ENCODE measurements at places on chromosomes 1 and 21.

DNA sequence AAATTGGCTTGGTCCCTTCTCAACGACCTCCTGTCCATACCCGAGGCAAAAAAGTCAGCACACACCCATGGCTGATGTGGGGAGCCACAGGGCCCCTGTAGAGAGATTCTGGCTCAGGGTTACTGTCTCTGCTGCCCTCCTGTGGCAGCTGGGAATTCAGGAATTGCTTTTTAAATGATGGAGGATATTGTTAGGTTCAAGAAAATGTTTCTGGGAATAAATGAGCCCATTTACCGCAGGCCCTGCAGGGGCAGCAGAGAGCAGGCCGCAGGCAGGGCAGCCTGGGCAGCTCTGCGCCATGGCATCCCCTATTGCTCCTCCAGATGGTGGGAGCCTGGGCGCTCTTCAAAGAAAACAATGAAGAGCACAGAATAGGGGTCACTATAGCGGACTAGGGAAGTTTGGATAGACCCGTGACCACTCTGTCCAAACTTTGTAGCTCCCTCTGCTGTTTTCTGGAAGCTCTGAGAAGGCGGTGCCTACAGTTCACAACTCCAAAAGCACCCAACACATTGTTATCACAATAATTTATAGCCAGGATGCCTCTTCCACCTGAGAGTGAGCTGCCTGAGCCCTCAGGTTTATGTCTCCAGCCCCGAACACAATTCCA lies 201.1 kb downstream of the BACH1 start:
- no peak for DNase-seq

DNA sequence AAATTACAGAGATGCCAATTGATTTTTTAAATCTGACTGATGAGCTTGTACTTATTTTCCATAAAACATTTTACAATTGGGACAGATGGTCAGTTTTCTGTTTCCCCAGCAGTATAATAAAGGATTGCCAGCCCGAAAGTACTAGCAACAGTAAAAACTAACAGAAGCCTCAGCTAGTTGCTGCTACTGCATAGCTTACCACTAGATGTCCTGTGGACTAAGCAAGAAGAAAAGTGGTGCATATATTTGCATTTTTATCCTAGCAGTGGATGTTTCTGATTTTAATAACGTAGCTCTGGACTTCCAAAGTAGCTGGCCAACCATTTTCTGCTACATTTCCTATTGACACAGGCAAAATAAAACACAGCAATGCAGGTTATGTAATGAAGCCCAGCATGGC lies 241.5 kb downstream of the BARHL2 start:
- no peak for DNase-seq

- no peak for DNase-seq
Observed at GRCh38 chr1:184827600-184828368, 73.1 kb upstream of the EDEM3 start.

DNA sequence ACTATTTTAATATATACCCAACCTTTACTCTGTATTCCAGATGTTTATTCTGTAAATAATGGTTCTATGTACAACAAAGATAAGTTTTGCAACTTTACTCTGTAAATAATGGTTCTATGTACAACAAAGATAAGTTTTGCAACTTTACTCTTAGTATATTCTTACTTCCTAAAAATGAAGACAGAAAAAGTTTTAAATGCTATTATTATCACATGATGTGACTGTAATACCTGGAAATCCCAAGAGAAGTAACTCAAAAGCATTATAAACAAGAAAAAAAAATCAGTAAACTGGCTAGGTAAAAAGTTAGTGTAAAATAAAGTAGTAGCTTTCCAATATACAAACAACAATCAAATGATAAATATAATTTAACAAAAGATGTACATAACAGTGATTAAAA lies 18.5 kb upstream of the EXO1 start:
- no peak for DNase-seq

DNA sequence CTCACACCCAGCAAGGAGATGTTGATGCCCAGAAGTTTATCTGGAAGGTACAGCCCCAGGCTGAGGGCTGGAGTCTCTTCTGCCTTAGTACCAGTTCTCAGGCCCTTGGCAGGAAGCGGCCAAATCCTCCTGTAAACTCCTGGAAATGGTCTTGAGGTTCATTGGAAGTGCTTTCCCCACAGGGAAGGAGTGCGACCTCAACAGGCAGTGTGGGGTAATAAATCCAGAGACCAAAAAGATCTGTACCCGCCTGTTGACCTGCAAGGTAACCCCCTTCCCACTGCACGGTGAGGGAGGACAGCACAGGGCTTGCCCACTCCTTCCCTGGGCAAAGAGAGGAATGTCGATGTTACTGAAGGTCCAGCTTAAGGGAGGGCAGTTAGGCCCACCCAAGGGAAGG lies 4.5 kb downstream of the ATXN7L2 start:
- DNase-seq, result no peak

DNA sequence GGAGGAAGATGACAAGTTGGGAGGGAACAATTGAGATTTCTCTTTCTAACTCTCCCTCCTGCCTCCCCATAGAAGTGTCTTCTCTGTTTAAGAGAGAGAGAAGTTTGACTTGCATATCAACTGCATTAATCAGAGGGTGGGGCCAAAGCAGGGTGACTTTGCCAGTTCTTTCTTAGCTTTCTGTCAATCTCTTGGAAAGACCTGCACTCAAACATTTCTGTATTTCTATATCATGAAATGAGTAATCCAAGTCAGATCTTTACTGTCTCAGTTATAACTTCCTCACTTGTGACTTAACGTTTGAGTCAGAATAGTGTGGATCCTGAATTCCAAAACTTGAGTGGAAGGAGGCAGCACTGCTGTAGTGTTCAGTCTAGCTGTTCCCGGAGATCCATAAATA lies 180.8 kb upstream of the KCNK2 start:
- no peak for DNase-seq
